Right lobe of liver (tissue), 6 donors: ENCODE measurements at places on chromosomes 4 and X. TPM values are rescaled to one million over a fixed set of nuclear protein-coding genes. Genes with fewer than 3 reads are reported as not detected.

The REELD1 gene
- total RNA-seq: 0.20 TPM

The BEND2 gene
- not detected for total RNA-seq

DNA sequence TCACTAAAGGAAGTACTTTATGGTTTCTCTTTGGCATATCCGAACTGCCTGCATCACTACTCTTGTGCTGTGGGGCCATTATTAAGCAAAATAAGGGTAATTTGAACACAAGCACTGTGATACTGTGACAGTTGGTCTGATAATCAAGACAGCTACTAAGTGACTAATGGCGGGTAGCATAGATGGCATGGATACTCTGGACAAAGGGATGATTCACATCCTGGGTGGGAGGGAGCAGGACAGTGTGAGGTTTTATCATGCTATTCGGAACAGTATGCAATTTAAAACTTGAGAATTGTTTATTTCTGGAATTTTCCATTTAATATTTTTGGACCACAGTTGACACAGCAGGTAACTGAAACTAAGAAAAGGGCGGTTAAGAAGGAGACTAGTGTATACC lies 52.6 kb upstream of the CITED1 start:
- DNase-seq: no peak

The ABLIM2 gene
- 2.3 TPM for total RNA-seq

DNA sequence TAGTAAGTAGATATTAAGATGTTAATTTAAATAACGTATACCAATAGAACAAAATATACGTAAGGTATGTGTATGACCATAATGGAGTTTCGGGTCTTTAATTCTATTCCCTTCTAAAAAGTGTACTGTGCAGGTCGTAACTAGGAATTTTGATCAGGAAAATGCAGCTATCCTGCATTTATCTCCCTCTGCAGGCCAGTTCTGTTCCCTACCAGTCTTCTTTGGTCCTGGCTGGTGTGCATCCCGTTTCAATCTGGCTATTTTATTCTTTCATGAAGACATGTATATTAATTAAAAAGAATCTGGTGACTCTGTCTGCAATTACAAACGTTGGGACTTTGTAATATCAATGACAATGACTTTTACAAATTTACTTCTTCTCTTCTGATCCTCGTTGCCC lies 534.1 kb upstream of the AADAT start:
- no peak for DNase-seq

The USP51 gene
- total RNA-seq: 0.37 TPM

GRCh38 chr4:148808416-148808815 lies 366.2 kb upstream of the NR3C2 start:
- no peak for DNase-seq

- DNase-seq: no peak
Observed at GRCh38 chrX:42025861-42026260, 102.5 kb upstream of the CASK start.

DNA sequence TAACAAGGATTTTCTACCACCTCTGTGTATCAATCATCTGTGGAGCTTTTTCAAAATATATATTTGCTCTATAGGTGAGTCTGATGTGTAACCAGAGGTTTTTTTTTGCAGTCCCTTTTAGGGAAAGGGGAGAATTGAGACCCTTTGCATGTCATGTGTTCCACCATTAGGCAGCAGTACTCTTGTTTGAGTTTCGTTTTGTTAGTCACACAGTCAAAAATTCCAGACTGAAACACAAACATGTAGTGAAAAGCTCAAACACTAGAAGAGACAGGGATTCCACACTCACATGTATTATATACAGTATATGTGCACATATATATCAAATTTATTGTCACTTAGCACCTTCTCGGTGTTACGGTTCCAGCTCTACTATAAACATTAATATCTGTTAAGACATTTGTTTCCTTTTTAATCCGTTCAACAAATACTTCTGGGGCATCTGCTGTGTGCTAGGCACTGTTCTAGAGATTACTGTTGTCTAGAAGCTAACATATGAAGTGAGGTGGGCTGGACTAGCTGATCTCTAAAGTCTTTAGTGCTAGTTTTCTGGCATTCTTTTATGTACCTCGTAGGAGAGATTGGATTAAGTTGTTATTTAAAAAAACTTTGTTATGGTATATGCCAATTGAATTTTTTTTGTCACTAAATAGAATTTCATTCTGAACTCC lies 5.5 kb downstream of the USP9X start:
- no peak for DNase-seq

The HSFX3 gene
- total RNA-seq: not detected

DNA sequence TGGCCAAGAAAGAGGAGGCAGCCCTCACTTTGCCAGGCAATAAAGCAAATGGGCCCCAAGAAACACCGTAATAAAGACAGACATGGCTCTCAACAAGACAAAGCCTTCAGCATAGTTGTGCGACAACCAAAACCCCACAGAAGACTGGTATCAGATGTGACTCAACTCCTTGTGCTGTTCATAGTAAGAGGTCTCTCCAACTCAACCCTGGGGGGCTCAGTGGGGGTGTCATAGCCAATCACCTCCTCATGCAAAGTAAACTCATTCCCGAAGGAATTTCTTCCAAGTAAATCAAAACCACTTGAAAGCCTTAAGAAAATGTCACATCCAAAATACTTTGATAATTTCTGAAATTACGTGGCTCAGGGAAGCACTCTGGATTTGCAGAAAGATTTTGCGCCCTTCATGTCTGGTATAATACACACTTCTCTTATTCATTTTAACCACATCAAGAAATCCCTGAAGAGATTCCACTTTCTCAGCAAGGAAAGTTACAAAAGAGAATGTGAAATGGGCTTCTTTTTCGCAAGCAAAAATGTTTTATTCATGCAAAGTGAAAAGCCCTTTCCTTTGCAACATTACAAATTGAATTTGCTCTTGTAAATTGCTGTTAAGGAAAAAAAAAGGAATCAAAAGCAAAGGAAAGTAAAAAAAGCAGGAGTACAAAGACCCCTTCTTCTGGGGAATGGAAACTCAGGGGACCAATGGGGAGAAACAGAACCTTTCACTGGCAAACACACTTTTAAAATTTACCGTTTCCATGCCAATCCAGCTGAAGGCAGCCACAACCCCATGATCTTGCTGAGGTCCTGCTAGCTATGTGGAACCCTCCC lies 137.4 kb downstream of the NSUN7 start:
- no peak for DNase-seq

The EFHC2 gene
- not detected for total RNA-seq

GRCh38 chr4:60808726-60809485 lies 391.2 kb upstream of the ADGRL3 start:
- no peak for DNase-seq

The CCSER1 gene
- total RNA-seq: 1.00 TPM

The RTL9 gene
- 0.29 TPM for total RNA-seq

The PAGE1 gene
- total RNA-seq: not detected

The TMEM255A gene
- total RNA-seq: not detected

DNA sequence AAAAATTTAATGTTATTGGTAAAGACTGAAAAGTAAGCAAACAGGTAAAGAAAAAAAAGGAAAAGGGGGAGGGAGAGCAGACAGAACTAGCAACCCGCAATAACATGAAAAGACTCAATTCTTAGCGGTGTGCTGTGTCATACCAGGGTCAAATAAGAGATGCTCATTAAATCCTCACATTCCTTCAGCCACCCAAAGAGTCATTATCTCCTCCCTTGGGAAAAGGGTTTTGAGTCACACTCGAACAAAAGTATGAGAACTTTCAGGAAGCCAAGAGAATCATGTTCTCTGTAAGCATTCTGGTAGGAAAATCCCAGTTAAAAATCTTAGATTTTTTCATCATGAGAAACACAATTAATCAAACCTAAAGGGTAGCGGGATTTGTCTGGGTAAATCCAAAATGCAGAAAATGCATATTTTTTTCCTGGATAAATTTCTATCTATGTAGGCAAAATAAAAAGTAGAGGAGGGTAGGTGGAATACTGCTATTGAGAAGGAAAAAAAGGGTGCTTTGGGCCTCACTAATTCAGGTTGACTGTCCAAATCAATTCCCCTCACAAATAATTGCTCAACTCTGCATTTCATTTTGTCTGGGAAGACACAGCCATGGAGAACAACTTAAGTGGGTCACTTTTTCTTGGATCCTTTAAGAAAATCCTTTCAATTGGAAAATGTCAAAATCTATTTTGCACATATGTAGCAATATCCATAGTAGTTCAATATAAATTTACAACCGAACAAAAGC lies 23.2 kb downstream of the TNIP3 start:
- no peak for DNase-seq

DNA sequence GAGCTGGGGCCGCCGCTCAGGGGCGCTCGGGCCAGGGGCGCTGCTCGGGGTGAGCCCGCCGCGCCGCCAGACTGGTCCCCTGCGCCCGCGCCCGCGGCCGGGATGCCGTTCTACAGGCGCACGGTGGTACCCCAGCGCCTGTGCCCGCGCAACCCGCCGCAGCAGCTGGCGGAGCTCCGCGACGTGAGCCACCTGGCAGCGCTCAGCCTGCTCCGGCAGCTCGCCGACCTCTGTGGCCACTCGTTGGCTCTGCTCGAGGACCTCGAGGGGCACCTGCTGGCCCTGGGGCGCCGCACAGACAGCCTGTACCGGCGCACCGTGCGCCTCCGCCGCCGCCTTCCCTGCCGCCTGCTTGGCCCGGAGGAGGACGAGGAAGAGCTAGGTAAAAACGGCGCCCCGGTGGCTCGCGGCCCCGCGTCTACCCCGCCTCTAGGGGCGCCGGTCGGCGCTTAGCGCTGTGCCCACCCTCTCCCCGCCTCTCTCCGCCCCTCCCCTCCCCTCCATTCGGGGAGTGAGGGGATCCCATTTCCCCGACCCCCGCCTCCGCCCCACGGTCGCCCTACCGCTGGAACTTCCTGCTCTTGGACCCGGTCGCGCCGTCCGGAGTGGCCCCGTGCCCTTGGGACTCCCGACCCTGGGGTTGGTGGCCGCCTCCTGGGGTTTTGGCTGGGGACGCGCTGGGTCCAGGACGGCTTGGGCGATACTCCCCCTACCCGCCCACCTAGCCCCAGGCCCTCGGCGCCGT lies 513 bp downstream of the NHSL2 start:
- DNase-seq: no peak

GRCh38 chrX:20116577-20117240 lies at the start of gene MAP7D2:
MAP7D2 (minus strand) TSS chrX:20116907; CDS start chrX:20116879, 28 bp downstream.
- no peak for DNase-seq

DNA sequence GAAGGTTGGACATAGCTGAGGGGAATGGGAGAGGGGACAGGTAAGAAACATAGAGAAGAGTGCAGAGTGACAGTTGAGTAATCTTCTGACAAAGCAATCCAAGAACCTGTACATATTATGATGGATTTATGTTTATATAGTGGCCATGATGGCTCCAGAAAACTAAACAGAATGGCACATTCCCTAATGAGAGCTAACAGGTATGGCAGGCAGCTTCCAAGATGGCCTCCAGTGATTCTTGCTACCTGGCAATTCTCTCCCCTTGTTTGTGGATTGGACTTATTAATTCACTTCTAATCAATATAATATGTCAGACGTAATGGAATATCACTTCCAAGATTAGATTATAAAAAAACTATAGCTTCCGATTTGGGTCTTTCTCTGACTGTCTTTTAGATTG lies 359.5 kb downstream of the DTHD1 start:
- no peak for DNase-seq

GRCh38 chr4:92014067-92014466 lies 289.7 kb upstream of the GRID2 start:
- DNase-seq: no peak

DNA sequence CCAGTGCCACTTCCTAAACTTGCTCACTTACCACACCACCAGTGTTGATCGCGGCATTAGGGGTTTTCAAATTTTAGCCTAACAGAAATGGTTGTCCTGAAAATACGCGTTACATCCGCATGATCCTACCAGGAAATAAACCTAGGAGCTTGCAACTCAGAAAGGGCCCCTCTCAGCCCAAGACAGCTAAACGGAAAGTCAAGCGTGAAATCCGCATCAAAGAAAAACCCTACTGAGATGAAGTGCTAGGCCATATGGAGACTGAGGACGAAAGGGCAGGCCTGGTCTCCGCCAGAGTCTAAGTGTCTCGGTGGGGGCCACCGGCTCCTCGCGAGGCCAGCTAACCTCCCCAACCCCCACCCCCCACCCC lies 626 bp downstream of the YTHDC1 start:
- peak; percentile 40 for DNase-seq

DNA sequence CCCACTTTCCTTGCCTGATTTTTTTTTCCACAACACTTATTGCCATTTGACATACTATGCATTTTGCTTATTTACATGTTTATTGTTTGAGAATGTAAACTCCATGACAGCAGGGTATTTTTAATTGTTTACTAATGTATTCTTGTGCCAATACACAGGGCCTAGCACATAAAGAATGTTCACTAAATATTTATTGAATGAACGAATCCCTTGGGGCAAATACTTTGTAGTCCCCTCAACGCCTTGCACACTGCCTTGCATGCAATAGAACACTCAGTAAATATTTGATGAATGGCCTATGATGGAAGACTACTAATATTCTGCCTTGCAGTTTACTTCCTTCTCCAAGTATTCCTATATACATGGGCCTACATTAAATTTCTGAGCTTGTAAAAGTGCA lies 1.4 kb upstream of the PRPS1 start:
- DNase-seq: no peak

GRCh38 chr4:73409978-73410548 lies 6.0 kb downstream of the ALB start:
- no peak for DNase-seq

The SLC6A14 gene
- total RNA-seq: not detected

The L1CAM gene
- not detected for total RNA-seq

GRCh38 chr4:545612-546011 lies 30.5 kb downstream of the TMEM271 start:
- DNase-seq: no peak

The TLL1 gene
- 0.25 TPM for total RNA-seq

The GLOD5 gene
- 4.1 TPM for total RNA-seq

DNA sequence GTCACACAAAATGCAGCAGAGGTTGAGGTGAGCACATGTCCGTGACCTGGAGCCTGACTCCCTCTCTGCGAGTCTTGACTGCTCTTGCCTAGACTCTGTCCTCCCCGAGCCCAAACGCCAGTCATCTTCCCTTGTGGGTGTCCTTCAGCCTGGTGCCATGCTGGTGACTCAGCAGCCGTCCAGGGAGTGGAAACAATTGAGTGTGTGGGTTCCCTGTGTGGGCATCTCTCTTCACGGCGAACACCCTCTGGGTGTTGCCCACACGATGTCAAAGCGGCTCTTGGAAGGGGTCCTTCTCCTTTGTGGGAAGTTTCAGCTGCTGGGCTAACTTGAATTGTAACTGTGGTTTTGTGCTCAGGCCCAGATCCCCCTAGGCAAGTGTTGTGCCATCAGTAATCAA lies 17.5 kb upstream of the MSANTD1 start:
- no peak for DNase-seq

DNA sequence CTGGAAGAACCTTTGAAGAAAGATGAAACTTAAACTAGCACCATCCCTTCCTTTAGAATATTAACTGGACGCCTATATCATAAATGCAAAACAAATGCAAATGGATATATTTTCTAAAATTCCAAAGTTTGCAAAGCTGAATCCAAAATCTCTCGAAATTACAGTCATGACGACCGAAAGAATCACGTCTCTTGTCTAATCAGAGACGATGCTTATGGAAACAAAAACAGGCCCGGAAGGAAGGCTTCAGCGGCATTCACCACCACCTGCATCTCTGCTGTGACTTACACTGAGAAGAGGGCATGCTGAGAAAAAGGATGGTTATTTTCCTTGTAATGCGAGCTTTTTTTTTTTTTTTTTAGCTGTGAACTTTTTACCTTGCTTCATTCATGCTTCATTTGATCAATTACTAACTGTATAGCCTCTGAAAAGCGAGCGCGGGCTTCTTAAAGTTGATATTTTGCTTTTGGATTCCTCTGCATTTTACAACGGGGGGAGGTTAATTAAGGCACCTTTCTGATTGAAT lies 209.3 kb downstream of the SOWAHB start:
- DNase-seq: no peak
